Muscle of back (tissue), 13 donors: ENCODE measurements at places on chromosomes 7 and 10. TPM values are rescaled to one million over a fixed set of nuclear protein-coding genes. Genes with fewer than 3 reads are reported as not detected.

Gene HGF
- 11.9 TPM for polyA plus RNA-seq

DNA sequence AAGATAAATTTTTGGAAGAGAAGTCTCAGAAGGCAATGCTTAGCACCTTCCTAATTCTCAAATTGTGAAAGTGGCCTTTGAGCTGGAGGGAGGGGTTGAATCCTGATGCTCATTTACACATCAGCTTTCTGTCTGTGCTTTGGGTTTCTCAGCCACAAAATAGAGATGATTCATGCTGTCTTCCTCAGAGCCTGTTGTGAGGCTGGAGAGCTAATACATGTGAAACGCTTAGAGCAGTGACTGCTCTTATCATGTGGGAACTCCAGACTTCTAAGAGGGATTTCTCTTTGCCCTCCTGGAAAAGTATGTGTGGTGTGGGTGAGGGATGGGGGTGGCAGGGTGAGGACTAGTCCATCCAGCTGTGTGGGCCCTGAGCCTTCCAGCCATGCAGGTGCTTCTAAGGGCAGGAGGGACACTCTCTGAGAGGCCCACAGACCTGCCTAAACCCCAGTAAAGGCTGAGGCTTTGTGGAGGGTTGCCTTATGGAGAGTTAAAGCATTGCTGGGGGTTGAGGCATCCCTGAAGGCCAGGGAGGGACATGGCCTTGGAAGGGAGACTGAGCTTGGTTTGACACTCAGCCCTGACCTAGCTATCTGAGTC, 4.8 kb upstream of the EVX1 start:
- DNase-seq: no peak

Gene PHTF2
- polyA plus RNA-seq: 17.7 TPM

Gene VAX1
- not detected for polyA plus RNA-seq

Gene NKX2-3
- 0.48 TPM for polyA plus RNA-seq

GRCh38 chr7:46844486-46844885, 737.4 kb downstream of the TNS3 start:
- no peak for DNase-seq

DNA sequence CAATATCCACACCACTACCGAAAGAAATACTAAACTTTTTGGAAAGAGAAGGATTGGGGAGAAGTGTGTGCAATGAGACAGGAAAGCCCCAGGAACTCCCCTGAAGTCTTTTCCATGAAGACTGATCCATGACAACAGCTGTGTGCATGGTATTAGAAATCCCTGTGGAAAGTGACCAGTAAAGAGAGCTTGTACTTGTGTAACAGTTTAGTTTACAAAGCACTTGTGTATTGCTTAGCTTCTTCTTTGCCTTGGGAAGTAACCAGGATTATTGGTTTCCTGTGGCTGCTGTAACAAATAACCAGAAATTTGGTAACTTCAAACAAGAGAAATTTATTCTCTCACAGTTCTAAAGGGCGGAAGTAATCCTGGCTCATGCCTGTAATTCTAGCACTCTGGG, 18.8 kb downstream of the TFAM start:
- DNase-seq: no peak

Gene SPDYE16
- 4.4 TPM for polyA plus RNA-seq
